Esophagus squamous epithelium (tissue), 5 donors: ENCODE measurements at places on chromosomes 2 and 18.

DNA sequence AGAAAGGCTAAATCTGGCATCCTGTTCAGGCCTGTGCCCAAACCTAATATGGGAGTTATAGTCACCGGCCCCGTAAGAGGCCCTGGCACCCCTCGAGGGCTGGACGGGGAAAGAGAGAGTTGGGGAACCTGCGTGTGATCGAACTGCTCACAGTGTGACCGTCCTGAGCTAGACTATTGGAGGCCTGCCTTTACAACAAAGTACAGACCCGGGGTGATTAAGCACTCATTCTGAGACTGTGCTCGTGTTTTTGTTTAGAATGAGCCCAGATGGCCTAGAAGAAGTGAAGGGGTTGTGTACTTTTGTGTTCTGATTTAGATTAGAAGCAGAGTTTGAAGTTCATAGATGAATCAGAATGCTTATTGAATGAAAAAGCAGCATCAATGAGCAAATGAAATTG lies 115.3 kb downstream of the ACOXL start:
- DNase-seq, result no peak

DNA sequence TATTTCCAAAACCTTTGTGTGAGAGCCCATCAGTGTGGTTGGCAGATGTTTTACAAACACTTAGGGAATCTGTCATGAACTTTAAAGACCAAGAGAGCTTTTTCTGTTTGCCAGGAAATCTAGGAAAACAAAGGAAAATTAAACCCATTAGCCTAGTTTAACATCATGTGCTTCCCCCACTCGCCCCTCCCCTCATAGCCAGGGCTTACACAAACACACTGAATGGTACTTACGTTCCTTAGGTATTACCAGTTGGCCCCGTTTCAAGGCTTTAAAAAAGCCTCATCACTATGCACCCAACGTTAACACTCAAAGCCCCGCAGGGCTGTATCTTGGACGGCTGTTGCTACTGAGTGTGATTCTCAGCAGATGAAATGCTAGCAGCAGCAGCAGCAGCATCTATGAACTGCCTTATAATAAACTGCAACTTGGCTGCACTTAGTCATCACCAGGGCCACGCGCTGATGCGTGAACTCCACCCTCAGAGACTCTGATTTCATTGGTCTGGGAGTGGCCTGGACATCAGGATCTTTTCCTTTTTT lies 20.1 kb upstream of the TTC39C start:
- no peak for DNase-seq

GRCh38 chr2:154457286-154457685 lies 241.2 kb upstream of the KCNJ3 start:
- no peak for DNase-seq

DNA sequence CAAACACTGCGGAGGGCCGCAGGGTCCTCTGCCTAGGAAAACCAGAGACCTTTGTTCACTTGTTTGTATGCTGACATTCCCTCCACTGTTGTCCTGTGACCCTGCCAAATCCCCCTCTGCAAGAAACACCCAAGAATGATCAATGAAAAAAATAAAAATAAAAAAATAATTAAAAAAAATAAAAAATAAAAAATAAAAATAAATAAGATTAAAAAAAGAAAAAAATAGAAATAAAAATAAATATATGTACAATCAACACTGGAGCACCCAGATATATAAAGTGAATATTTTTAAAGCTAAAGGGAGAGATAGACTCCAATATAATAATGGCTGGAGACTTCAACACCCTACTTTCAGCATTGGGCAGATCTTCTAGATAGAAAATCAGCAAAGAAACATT lies 23.8 kb upstream of the EML6 start:
- DNase-seq, result no peak

GRCh38 chr2:173019755-173020154 lies 55.9 kb upstream of the MAP3K20 start:
- DNase-seq, result no peak

- no peak for DNase-seq
Measured at GRCh38 chr18:22391407-22392345, 26.0 kb downstream of the CTAGE1 start.

DNA sequence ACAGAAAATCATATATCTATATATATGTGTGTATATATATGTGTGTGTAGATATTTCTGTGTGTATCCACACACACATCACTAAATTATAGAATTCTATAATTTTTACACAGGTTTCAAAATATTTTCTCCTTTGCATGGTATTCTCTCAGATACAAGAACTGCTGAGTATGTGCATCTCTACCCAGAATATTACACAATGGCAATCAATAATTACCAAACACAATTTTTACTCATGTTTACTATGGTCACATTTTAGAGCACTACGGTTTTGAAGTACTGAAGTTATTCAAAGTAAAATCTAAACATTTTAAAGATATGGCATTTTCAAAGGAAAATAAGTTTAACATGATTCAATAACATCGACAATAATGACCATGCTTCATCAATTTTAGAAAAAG lies 258.5 kb downstream of the PAX3 start:
- DNase-seq, result no peak

- DNase-seq, result no peak
Measured at GRCh38 chr2:169690958-169691357, 3.2 kb downstream of the CFAP210 start.

DNA sequence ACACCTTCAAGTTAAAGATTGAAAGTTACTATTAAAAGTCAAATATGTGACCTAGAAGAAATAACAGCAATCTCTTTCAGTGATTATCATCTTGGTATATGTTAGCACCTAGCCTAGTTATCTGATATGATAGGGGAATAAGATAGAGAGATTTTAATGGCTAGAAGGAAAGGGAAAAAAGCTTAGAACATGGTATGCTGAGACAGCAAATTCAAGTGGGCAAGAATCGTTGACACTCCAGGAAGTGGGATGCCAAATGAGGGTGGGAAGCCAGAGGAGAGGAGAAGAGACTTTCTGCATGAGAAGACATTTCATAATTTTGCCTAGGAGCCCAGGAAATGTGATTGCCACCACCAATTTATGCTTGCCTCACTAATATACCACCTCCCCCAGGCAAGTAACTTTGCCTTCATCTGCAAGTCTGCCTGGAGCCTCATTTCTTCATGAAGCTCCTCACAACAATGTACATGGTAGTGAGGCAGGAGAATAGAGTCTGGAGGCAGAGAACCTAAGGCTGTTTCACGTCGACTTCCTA lies 504.9 kb downstream of the TNS1 start:
- DNase-seq, result no peak

DNA sequence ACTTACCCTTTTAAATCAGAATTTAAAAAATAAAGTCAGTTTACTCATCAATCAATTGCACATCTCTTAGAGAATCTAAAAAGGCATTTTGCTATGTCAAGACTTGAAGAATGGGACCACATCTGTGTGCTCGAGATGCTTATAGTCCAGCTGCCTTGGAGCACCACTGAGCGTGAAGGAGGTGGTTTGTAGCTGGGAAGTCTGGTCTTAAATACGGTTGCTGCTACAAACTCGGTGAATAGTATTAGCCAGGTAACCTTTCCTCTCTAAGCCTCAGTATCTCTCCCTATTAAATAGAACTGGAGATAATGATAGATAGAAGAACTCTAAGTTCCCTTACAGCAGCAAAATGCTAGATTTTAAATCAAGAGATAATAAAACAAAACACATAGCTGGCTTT lies 289.7 kb downstream of the TRIB2 start:
- DNase-seq, result no peak

DNA sequence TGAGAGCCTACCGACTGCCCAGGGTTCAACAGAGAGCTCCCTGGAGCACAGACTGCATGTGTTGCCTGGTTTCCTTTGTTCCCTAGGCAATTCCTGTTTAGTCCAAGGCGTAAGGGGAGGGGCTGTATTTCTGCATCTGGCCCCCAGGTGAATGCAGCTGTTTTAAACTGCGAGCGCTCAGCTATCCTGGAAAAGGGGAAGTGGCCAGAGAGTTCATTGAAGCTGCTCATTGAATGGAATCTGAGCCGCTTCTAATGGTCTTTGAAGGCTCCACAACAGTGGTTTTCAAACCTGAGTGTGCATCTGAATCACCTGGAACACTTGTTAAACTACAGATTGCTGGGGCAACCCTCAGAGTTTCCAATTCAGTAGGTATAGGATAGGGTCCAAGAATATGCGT lies 18.1 kb downstream of the MAPK4 start:
- DNase-seq, result no peak

DNA sequence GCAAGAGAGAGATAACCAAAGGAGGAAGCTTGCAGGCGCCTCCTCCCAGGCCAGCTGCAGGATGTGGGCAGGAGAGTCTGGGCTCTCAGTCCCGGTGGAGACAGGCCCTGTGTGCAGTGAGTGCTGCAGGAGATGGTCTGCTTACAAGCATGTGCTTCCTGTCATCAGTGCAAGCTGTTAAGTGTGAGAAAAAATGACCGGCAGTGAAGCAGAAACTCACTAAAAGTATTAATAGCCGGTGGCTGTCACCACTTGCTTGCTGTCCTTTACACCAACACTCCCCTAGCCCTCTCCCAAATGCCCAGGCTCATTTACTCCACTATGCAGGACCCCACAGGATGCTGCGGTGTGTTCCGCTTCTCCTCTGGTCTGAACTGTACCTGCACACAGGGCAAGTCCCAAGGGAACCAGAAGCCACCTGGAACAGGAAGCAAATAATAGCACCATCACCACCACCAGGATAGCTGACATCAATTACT lies 435.6 kb upstream of the HS6ST1 start:
- no peak for DNase-seq
